Karpas-422 (cell line): ENCODE measurements at places on chromosomes 12 and 14. TPM values are rescaled to one million over a fixed set of nuclear protein-coding genes. Genes with fewer than 3 reads are reported as not detected.

DNA sequence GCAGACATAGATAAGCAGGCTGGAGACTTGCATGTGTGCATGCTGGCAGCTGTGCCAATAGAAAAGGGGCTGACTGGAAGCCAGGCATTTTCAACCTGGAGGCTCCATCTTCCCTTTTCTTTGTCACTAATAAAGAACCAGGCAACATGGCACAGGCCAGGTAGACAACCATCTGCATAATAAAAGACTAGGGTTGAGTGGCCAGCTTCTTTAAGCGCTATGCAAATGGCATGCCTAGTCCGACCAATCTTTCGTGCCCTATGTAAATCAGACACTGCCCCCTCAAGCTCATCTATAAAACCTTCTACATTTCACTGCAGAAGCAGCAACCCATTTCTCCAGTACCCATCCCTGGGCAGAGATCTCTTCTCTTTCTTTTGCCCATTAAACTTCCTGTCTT is 4.6 kb upstream of the KLRC1 start:
- no peak for DNase-seq

- DNase-seq, result peak; percentile 85
These were observed 27.4 kb upstream of the GUCY2C start for GRCh38 chr12:14723763-14724162.

DNA sequence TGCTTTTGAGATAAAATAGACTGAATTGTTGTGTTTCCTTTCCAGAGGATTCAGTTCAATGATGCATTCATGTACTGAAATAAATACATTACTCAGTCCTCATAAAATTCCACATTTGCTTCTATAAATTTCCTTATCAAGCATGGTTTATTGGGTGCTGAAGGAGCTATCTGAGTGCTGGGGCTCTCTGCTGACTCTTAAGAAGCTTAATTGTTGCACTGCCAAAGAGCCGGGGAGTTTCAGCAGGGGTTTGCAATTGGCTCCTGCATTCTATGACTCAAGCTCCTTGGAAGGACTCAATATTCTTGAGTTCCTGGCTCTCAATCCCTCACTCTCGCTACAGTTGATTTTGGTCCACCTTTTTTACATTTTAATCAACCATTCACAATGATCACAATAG is 69.8 kb upstream of the PYGL start:
- no peak for DNase-seq

- DNase-seq, result no peak
These were observed 89.5 kb downstream of the GRIN2B start for GRCh38 chr12:13891902-13892301.

- no peak for DNase-seq
These were observed 7.5 kb upstream of the ETFBKMT start for GRCh38 chr12:31651893-31652521.

- DNase-seq, result peak; percentile 65
These were observed 524 bp downstream of the KMT5A start for GRCh38 chr12:123384318-123384993.

GRCh38 chr12:77113971-77114370 is 48.6 kb upstream of the E2F7 start:
- no peak for DNase-seq

- DNase-seq, result no peak
These were observed 1122.2 kb upstream of the TMEM132C start for GRCh38 chr12:127144770-127145169.

GRCh38 chr14:65879248-65880009 is 466.9 kb downstream of the FUT8 start:
- no peak for DNase-seq

DNA sequence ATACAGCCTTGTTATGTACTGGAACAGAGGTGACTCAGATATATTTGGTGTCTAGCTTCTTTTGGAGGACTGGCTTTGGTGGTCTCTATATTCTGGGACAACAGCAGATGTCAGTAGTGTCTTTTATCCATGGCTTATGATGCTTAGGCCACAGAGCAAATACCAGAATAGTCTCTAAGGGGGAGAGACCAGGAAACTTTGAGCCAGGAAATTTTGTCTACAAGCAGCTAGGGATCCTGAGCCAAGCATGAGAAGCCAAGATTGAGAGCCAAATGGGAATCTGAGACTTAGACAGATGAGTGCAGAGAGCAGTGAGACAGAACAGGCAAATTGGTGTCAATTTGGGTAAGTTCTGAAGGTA is 28.4 kb upstream of the PTPRR start:
- DNase-seq, result no peak

DNA sequence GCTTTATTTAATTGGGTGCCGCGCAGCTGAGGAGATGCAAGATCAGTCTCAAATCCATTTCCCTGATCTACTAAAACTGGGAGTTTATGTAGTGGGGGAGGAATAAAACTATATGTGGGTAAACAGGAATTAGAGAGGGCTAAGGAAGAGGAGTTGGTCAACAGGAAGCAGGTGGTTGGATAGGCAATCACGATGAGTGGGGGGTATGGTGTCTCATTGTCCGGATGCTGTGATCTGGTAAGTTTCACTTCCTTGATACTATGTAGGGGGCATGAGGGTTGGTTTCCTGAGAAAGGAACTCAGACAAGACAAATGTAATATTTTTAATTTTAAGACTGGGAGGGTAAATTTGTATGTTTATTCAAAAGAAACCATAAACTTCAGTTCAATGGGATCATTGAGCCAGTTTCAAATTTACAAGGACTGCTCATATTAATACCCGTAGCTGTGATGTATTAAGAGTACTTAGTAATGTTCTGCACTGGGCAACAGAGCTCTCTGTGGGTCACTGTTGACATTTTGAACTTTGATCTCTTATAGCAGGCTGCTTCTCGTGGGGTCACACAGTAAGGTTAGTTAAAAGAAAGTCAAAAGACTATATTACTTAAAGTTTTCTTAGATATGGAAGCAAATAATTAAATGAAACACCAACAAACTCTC is 786.2 kb upstream of the FBXO33 start:
- DNase-seq, result no peak

GRCh38 chr12:50541139-50541538 is 36.4 kb downstream of the DIP2B start:
- DNase-seq, result no peak

GRCh38 chr14:94307410-94307992 is 14.4 kb upstream of the SERPINA10 start:
- DNase-seq, result peak; percentile 82

DNA sequence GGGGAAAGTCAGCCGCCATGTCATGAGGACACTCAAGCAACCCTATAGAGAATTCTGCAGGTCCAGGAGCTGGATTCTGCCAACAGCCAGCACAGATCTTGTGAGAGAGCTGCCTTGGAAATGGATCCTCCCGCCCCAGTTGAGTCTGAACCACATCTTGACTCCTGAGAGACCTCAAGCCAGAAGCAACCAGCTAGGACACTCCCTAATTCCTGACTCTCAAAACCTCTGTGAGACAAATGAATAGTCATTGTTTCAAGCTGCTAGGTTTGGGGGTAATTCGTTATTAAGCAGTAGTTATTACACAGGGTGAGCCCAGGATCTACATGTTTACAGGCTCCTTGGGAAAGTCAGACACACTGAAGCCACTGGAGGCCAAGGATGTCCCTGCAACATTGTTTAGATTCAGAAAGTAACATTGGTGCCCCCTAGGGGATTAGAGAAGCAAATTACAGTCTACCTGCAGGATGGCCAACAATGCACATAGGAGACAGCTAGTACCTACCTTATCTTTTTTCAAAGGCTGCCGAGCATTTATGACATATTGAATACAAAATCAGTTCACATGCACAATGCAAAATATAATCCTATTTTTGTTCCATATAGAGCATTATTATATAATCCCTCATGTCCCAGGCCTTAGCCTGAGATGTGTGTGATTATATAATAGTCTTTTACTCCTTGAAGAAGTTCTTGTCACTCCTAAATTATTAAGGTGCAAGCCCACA is 57.9 kb upstream of the FICD start:
- peak; percentile 78 for DNase-seq

GRCh38 chr12:14430394-14430986 is 65.0 kb downstream of the ATF7IP start:
- no peak for DNase-seq

DNA sequence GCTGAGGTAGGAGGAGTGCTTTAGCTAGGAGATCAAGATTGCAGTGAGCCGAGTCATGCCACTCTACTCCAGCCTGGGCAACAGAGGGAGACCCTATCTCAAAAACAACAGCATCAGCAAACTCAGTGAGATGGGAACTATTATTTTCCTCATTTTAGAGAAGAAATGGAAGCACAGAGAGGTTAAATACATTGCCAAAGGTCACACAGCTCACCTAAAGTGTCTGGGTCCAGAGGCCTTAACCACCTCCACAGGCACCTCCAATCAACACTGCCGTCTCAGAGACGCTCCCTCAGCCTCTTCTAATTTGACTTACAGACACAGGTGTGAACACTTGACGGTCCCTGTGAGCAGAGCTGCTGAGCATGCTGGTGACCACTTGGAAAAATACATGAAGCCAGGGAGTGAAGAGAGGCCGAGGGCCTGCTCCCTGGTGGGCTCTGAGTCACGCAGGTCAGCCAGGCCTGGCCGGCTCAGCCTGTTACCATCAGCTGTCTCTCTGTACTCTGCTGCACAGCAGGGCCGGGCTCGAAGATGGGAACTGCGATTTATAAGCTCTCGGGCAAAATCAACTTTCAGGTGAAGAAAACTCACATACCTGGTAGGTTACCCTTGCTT is 77.5 kb upstream of the RASSF3 start:
- DNase-seq, result no peak

GRCh38 chr12:22322091-22322490 is 12.4 kb downstream of the ST8SIA1 start:
- no peak for DNase-seq

GRCh38 chr14:85948153-85948552 is 418.2 kb downstream of the FLRT2 start:
- no peak for DNase-seq

GRCh38 chr14:21382095-21382494 is 1.7 kb downstream of the SUPT16H start:
- peak; percentile 65 for DNase-seq

DNA sequence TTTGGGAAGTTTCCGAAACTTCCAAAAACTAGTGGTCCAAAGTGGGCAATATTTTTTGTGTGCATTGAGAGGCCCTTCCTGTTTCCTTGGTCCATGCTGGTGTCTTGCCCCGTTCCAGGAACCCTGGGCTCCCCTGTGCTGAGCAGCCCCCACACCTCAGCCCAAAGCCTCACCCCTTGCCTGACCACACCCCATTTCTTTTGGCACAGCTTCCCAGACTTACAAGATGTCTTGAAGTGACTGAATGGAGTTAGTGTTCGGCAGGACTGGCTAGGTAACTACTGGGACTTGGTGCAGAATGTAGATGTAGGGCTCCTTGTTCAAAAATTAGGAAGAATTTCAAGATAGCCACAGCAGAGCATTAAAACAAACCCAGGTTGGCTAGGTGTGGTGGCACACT is 68.6 kb downstream of the ETV6 start:
- DNase-seq, result no peak

GRCh38 chr12:29858270-29858786 is 74.6 kb upstream of the TMTC1 start:
- no peak for DNase-seq

DNA sequence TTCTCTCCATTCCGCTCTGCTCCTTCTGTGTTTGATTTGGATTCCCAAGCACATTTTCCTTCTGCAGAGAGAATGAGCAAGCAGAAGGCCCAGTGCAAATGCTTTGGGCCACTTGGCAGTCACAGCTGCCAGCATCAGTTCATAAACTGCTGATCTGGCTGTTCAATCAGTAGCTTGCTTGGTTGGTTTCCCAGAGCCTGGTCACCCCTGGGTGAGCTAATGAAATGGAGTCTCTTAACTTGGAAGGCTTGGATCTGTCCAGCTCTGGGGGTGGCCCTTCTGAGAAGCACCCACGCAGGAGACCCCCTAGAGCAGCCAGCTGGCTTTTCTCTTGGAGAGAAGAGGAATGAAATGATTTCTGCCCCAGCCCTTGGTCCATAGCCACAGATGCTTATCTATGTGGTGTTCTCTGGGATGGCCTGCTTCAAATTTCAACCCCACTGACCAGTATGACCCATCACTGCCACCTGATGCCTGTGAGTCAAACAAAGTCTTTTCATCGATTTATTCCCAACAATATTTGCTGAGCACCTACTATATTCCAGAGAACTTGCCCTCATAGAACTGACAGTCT is 30.3 kb downstream of the FAIM2 start:
- no peak for DNase-seq

DNA sequence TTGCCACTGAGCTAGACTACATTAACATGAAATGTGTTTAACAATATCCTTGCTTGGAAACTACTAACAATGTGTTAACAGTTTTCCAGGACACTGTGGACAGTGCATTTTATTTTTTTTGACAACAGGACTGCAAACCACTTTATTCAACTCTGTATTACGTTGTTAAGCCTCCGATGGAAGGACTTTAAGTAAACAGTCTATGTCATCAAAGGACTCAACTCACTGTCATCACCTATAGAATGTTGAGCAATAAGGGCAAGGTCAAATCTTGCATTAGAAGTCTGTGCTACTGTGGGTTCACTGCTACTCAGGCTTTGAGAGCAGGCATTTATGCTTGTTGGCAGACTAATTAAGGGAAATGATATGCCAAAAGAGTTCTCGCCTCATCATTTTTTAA is 483.7 kb downstream of the FLRT2 start:
- DNase-seq, result no peak

- no peak for DNase-seq
These were observed 326.1 kb downstream of the TMEM121 start for GRCh38 chr14:105852378-105853088.

GRCh38 chr14:24207104-24207551 is 1.6 kb downstream of the TSSK4 start:
- DNase-seq, result no peak

- no peak for DNase-seq
These were observed 30.8 kb downstream of the COA8 start for GRCh38 chr14:103593577-103593976.

GRCh38 chr14:68657300-68658028 is 135.4 kb downstream of the ZFP36L1 start:
- DNase-seq, result no peak

- DNase-seq, result no peak
These were observed 32.1 kb upstream of the PPM1H start for GRCh38 chr12:62966990-62967506.

DNA sequence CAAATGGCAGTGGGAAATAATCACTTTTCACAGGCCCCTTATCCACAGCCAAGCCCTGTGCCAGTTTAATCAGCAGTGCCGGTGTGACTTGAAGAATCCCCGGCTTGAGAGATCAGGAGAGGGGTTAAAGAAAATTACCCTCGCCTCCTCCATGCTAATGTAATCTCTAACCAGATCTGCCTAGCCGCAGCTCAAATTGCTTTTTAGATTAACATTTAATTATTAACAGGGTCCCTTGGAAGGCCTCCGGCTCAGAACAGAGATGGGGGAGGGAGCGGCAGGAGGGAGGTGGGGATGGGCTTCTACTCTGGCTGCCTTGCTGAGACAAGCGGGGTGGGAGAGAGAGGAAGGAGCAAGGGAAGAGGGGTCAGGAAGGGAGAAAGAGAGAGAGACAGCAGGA is 24.0 kb downstream of the FAM222A start:
- no peak for DNase-seq

Gene KRT2
- not detected in 2 replicates for total RNA-seq

Gene MLEC
- total RNA-seq, result 80.8 and 88.3 TPM in 2 replicates

Gene RBP5
- total RNA-seq, result not detected in 2 replicates

Gene ADAMTS20
- total RNA-seq, result not detected in 2 replicates

Gene ESPL1
- total RNA-seq, result 9.4 and 22.8 TPM in 2 replicates

Gene SDR9C7
- total RNA-seq, result not detected in 2 replicates

Gene NEUROD4
- not detected in 2 replicates for total RNA-seq

Gene IFNG-AS1
- total RNA-seq, result not detected in 2 replicates

Gene PIK3C2G
- total RNA-seq, result not detected in 2 replicates

Gene SIX6
- total RNA-seq, result not detected in 2 replicates

Gene AQP5
- total RNA-seq, result 0.97 and 4.5 TPM in 2 replicates

Gene BICDL1
- total RNA-seq, result 28.5 and 57.6 TPM in 2 replicates

Gene TM7SF3
- total RNA-seq, result 47.7 and 59.0 TPM in 2 replicates

Gene SPX
- 327 and 787 TPM in 2 replicates for total RNA-seq

Gene GYS2
- total RNA-seq, result not detected in 2 replicates
